Stimulated activated CD4-positive, alpha-beta T cell treated with anti-CD3 and anti-CD28 coated beads, Interleukin-1b, Interleukin-23, amount 100 ng/mL, for 1 hour (primary cell): ENCODE measurements at places on chromosomes 6 and 20.
A peak's percentile ranks its signal among the peaks of the same experiment; 100 is the strongest.

DNA sequence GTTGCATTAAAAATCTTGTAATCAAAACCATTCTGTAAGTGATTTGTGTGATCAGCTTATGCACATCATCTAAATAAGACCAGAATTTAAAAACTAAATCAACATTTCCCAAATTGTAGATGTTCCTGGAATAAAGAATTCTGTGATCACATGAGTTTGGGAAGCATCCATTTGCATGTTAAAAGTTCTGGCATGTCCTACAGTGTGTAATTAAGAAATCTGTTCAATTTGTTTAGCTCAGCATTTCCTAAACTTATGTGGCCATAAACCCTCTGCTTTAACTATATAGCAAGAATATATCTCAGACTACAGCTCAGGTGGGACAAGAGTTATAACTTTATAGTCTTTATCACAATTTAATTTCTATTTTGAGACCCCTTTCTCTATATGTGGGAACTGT is 399.1 kb downstream of the LAMA2 start:
- no peak for DNase-seq

DNA sequence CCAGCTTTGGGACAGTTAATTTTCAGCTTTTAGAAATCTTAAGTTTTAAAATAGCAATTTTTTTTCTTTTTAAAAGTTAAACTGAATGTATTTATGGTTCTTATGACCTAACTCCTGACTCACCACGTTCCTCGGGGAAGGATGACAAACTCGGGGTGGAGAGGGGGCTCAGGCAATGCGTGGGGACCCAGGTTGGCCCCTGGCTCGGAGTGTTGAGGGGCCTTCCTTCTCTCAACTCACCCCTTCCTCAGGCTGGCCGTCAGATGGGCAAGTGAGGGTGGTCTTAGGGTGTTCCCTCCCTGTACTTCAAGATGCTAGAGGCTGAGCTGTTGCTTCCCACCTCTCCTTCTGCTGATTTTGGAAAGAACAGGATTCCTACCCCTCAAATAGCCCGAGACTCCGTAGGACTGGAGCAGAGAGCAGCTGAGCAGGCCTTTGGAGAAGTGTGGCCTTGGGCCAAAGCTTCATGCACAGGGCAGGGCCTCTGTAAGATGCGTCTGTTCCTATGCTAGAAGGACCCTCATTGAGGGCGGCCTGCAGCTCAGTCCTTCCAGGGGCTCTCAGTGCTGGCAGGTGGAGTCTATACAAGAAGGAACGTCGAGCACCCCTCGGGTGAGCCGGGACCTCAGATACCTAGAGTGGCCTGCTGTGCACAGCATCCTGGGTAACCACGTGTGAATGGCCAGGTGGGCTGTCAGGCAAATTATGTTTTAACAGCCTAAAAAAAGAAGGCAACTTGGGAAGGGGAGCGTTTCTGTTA is 79.3 kb downstream of the TCP11 start:
- DNase-seq: no peak

DNA sequence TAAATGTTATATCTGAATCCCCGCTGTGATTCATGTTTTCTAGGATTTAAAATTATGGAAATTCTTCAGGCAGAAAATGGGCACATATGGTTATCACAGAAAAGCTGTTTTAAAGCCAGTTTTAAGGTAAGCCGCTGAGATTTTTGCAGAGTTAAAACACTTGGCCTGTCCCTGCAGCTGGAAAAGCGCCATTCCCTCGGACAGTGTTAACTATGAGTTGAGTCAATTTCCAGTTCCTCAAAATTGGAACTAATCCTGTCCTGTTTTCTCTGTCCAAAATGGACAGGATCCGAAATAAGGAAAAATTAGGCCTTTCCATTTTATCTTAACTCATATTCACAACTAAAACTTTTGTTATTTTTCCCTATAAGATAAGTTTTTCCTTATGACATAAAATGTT is 225.2 kb downstream of the SAMD5 start:
- DNase-seq: no peak

GRCh38 chr6:30163090-30163917 is at the start of gene TRIM15:
TRIM15 (plus strand) TSS chr6:30163546; CDS start chr6:30163685, 139 bp downstream.
- peak; percentile 24 for DNase-seq

GRCh38 chr20:53800883-53801604 is 207.4 kb upstream of the ZNF217 start:
- no peak for DNase-seq

- DNase-seq: no peak
Observed at GRCh38 chr20:17452441-17452840, 78.7 kb downstream of the BFSP1 start.

GRCh38 chr6:117615750-117616390 is 13.6 kb upstream of the GOPC start:
- no peak for DNase-seq

- no peak for DNase-seq
Observed at GRCh38 chr6:86825436-86825835, 111.9 kb upstream of the HTR1E start.
